Esophagus squamous epithelium (tissue), 5 donors: ENCODE measurements at places on chromosomes 5 and 9.

DNA sequence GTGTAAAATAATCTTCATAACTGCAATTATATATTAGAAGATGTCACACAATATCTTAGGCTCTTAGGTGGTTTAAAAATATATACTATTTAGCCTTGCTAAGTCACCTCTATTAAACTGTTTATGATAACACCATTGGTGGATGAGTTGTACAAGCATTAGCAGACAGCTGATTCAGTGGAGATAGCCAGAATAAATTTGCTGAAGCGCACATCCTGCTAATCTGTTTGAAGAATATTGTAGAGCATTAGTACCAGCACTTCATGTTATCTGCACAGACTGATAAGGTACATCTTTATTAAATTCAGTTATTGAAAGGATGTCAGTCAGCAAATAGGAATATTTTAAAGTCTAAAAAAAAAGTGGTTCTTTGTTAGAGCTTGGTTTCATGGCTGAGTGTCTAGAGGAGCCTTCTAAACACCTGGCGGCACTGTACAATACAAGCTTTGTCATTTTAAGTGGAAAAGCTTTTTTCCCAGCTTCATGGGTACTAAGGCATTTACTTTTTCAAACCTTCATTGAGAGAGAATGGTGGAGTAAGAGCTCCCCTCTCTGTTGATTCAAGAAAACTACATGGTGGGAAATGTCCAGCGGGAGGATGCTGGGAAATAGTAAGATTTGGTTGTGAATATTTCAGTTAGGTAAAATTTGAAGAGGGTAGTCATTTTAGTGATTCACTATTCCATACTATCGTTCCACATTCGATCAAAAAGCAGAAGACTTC is 275.1 kb downstream of the SLF1 start:
- no peak for DNase-seq

- DNase-seq: peak; percentile 65
Observed at GRCh38 chr9:113581865-113582697, 118.6 kb downstream of the RGS3 start.

DNA sequence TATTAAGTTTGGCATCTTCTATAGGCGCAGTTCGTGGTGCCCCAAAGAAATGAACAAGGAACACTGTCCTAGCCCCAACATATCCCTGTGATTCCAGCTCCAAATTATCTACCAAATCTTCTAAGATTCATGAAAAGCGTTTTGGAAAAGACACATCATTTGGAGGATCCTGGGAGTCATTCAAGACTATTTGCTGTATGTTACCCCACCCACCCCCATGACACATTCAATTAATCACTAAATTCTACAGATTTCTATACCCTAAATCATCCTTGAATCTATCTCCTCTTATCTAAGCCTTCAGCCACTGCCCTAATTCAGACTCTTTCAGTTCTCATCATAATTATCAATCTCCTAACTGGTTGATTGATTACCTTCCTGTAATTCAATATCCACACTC is 5.5 kb upstream of the RUSC2 start:
- no peak for DNase-seq

GRCh38 chr9:33659921-33660320 is 135.4 kb upstream of the PRSS3 start:
- no peak for DNase-seq

- DNase-seq: no peak
Observed at GRCh38 chr5:59763541-59763940, 130.0 kb downstream of the PDE4D start.

DNA sequence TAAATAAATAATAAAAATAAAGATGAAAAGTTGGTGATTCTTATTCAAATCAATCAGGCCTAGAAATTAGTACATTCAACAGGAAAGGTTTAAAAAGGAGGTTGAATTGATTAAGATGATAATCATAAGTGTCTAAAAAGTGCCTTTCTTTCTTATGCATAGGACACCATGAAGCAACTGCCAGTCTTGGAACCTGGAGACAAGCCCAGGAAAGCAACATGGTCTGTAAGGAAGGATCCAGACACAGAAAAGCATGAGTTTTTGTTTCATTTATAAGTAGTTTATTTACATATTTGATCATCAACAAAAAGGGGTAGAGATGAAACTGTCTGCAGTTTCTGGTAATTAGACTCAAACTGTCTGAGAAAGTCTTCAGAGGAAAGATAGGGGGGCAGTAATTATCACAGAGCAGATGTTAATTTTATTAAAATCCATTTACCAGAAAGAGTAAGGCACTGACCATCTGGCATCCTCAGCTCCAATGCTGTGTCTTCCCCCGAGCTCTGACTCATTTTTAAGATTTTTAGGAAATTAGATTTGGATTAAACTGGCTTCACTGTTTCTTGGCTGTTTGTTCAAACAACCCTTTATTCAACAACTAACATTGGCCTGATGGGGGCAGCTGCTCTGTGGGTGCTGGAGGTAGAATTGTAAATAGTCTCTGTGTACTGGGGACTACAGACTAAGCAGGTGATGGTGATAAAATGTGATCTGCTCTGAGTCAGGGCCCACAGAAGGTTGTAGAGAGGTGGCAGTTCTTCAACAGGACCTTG is 2.7 kb downstream of the RABEPK start:
- no peak for DNase-seq

DNA sequence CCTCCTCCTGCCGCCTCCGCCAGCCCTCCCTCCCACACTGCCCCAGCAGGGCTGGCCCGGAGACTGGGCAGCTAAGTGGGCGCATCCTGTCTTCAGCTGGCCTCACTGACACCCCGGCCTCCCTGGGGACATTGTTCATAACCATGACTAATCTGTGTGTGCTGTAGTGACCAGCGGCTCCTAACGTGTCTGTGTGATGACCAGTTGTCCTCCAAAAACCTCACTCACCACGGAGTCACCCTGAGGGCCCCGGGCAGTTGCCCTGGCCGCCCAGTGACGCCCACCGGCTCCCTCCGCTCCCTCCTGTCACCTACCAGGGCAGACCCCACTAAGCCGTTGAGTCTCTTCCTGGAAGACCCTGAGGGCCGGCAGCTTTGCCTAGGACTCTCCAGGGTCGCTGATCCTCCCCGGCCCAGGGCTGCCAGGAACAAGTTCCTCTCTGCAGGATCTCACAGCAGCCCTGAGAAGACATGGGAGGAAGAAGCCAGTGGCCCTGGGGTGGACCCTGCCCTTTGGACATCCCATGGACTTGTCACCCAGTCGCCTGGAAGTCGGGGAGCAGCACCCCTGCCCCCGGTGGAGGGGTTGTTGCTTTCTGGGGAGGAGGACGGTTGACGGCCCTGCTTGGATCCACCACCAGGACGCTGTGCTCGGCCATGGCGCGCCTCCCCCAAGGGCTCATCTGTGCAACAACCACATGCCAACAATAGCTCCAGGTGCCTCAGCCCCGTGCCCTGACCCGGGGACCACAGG is 110.2 kb upstream of the LMX1B start:
- DNase-seq: no peak

DNA sequence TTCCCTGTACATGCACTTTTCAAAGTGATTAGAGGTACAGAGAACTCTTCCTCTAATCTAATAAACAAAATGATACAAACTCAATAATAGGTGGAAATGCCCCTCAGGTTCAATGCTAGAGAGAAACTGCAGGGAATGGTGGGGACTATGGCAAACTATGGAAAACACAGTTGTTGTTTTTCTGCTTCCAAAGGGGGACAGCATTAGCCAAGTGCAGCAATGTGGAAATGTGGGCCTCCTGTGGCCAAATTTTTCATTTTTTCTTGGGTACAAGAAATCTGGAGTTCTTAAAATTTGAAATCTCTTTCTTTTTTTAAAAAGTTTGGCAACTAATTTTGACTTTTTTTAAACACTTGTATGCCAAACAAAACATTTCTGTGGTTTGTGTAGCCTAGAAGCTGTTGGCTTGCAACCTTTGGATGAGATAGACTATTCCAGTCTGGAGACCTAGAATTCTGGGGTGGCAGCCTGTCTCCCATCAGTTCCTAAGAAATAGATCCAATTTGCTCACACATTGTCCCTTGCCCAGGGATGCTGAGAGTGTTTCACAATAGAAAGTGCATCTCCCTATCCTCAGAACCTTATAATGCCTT is 218.6 kb downstream of the PAPPA start:
- no peak for DNase-seq

GRCh38 chr9:114923918-114924317 is 6.5 kb downstream of the TNFSF8 start:
- no peak for DNase-seq

DNA sequence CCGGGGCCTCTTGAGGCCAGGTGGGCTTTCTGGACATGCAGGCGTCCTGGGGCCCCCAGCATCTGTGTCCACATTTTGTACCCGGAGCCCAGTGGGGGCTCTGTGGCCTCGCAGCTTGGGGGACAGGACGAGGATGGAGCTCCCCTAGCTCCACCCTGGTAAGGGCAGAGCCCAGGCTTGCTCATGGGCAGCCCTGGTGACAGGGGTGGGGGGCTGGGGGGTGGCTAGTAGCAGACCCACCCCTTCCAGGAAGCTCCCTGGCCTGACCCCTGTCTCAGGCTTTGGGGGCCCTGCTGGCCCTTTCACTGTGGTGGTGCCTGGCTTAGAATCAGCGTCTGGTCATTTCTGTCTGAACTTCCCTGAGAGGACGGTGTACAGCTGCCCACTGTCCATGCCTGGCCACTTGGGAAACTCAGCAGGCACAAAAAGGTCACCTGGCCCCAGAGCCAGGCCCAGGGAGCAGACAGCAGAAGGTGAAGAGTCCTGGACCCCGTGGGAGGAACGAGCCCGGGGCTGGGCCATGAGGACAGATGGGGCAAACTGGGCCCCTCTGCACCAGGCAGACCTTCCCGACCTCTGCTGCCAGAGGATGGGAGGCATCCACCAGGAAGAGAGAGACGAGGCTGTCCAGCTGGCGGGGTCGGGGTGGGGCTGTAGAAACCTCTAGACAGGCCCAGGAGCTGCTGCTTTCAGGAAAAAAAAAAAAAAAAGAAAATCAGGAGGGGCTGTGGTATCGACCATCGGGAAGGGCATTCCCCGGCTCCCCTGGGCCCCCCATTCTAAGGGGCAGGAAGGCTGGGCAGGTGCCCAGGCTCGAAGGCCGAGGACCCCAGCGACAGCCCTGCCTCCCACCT is 52.8 kb downstream of the EXD3 start:
- no peak for DNase-seq

DNA sequence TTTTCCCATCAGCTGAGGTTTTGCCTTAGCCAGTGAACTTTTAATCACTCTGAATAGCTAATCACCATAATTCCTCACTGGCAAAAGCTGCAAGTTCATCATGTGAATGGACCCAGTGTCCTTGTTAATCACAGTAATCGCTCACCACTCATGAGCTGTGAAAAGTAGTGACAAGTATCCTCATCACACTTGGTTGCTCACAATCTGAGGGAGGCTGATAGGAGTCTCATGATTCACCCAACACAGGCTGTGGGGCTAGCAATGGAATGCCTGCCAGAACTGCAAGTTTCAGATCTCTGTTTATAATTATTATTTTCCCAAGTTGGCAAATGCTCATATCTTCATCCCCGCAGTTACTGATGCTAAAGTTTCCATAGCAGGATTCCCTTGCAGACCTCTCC is 467.2 kb downstream of the KIF4B start:
- DNase-seq: no peak

DNA sequence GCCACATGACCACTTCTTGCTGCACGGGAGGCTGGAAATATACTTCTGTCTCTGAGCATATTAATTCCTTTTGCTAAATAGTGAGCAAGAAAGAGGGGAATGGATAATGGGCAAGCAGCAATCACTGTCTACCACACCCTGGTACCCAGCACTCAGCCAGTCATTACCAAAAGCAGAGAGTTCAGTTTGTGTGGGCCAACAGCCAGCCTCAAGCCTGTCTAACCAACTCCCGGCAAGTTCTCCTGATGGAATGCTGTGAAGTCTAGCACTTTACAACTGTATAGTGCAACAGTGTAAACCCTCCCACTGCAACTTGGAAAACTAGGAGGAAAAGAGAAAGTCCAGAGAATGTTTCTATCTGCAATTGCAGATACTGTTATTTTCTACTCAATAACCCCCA is 47.8 kb downstream of the PLK2 start:
- DNase-seq: no peak

GRCh38 chr9:114804505-114804904 is 1.3 kb downstream of the TNFSF15 start:
- no peak for DNase-seq

DNA sequence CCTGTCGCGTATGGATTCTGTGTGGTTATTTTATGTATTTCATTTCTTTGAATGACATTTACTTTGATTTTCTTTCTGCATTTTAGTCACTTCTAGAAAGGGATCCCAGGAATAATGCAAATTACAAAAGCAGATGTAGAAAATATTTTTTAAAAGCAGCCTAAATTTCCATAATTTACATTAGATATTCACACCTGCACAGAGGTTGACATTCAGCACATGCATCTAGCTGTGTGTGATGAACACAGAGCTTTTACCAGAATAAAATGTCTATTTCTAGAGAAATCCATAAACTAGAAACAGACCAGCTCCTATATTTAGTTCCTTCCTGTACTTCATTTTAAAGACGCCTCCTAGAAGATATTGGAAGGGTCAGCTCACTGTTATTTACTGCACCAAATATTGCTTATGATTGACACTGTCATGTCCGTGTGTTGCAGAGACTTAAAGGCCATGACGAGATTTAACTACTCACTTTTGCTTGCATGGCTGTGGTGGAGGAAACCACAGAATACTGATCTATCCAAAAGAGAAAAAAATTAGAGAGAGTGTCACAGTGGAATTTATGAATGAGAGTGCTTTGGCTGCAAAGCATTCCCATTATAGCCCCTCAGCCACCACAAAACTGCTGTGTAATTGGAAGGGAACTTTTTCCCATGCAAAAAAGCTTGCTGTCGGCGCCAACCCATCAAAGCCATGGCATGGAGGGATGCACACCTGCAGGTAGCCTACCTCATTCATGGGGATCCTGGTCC is 58.1 kb downstream of the EBF1 start:
- DNase-seq: no peak

- no peak for DNase-seq
Observed at GRCh38 chr5:69300537-69301203, 31.9 kb downstream of the CCDC125 start.

- DNase-seq: no peak
Observed at GRCh38 chr9:130448771-130449603, 4.2 kb downstream of the ASS1 start.

GRCh38 chr9:95499046-95499676 is 17.6 kb downstream of the PTCH1 start:
- no peak for DNase-seq

DNA sequence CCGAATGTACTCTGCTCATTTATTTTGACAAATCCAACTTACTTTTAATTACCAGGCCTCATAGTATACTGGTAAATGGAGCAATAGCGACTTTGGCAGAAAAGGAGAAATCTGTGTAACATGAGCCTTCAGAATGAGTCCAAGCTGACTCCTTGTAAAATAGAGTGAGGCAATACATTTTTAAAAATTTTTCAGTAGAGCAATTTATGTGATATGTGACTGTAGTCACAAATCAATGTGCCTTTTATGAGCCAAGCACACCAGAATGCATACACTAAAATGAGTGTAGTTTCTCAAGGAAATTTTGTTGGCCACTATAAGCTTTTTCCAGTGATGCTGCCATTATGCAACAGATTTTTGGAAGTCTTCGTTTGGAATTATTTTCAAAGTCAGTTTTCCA is 73.8 kb downstream of the SNCAIP start:
- DNase-seq: no peak
